ENCODE measurements at places on chromosomes 16 and 17. TPM values are rescaled to one million over a fixed set of nuclear protein-coding genes. Genes with fewer than 3 reads are reported as not detected.

SLC9A5 gene
- total RNA-seq = 5.4 TPM

GP2 gene
- not detected for total RNA-seq

ECI1 gene
- total RNA-seq = 118 TPM

KATNB1 gene
- 68.6 TPM for total RNA-seq

KRT33B gene
- total RNA-seq = not detected

PPP1R1B gene
- total RNA-seq = 1.5 TPM

CD79B gene
- 3.0 TPM for total RNA-seq

DNA sequence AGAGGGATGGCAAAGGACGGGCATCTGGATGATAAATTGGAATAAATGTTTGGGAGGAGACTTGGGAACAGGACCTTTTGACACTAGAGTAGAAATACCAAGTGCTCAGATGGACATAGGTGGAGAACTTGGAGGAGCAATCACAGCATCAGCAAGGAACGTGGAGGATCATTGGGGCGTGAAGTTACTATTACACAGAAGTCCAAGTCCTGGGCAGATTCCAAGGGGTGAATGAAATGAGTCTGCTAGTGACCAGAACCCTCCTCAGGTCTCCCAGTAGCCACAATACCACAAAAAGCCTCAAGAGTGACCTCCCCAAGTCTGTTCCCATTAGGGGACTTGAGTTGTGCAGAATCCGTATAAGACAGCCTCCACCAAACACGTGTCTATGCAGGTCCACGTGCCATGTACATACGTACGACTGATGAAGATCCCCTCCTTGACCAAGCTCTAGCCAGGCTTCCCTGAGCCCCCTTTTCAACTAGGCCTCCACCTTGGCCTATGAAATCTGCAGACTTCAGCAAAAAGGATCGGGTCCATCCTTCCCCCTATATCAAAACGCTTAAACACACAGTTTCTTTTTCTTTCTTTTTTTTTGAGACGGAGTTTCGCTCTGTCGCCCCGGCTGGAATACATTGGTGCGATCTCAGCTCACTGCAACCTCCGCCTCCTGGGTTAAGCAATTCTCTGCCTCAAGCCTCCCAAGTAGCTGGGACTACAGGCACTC is 2.2 kb downstream of the C17orf67 start:
- no peak for DNase-seq

DNA sequence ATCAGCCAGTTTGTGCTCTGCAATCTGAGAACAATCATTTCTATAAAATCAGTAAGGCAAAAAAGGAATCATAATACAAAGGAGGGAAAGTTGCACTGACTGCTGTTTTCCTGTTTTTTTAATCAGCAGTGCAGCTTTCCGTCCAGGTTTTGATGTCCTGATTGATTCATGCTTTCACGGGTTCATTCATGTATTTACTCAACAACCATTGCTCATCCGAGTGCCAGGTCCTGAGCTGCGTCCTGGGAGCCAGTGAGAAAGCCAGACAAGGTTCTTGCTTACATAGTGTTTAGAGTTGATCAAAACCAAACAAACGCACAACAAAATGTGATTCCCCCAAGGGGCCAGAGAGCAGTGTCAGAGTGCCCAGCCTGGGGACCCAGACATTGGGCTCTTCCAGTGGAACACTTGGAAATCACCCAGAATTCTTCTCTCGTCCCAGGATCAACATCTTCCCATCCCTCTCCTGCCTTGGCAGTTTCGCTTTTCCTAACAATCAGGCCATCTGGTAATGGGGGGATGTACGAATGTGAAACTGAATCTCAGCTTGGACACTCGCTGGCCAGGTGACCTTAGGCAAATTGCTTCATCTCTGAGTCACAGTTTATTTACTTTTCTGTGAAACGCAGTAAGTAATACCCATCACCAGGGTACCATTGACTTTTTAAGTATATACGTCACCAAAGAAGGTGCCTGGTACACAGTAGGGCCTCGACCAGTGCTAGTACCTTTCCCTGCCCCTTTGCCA is 13.3 kb upstream of the C1QL1 start:
- DNase-seq = no peak

- no peak for DNase-seq
Observed at GRCh38 chr16:86922311-86922710, 344.0 kb downstream of the FOXL1 start.

DNA sequence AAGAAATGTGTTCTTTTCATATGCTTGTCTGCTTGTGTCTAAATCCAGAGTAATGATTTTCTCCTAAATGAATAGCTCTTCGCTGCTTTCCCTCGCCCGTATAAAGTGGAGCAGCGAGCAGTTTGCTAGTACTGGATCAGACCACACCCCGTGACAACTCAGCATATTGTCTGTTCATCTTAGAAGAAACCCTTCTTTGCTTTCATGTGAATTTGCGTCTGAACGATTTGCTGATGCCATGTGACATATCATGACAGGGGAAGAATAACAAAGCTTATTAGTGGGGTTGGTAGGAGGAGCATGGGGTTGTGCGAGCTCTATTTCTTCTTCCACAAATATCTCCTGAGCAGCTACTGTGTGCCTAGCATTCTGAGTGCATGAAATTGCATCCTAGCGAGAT is 44.1 kb upstream of the CACNG4 start:
- no peak for DNase-seq

- peak; percentile 96 for DNase-seq
Observed at GRCh38 chr17:50151041-50151936, 812 bp upstream of the PPP1R9B start.

- DNase-seq = no peak
Observed at GRCh38 chr16:424623-425081, 797 bp upstream of the RAB11FIP3 start.

Measured in GM23338 (cell line).